ENCODE measurements at places on chromosomes 5 and 9. TPM values are rescaled to one million over a fixed set of nuclear protein-coding genes. Genes with fewer than 3 reads are reported as not detected.

- no peak for DNase-seq
These were observed 135.5 kb upstream of the PRLR start for GRCh38 chr5:35365758-35366157.

DNA sequence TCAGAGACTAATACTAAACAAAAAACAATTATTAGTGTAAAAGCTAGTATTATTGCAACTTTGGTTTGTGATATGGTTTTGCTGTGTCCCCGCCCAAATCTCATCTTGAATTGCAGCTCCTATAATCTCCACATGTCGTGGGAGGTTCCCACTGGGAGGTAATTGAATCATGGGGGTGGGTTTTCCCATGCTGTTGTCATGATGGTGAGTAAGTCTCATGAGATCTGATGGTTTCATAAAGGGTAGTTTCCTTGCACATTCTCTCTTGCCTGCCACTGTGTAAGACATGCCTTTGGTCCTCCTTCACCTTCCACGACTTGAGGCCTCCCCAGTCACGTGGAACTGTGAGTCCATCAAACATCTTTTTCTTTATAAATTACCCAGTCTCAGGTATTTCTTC is 325.9 kb upstream of the DAB2 start:
- no peak for DNase-seq

The OBP2B gene
- not detected for total RNA-seq

The LNPEP gene
- total RNA-seq, result 35.3 TPM

The HAVCR1 gene
- 0.19 TPM for total RNA-seq

Data from esophagus squamous epithelium (tissue), 5 donors.